ENCODE measurements at places on chromosomes 7 and 10.

- no peak for DNase-seq
Observed at GRCh38 chr10:93096901-93097300, 23.2 kb downstream of the CYP26A1 start.

DNA sequence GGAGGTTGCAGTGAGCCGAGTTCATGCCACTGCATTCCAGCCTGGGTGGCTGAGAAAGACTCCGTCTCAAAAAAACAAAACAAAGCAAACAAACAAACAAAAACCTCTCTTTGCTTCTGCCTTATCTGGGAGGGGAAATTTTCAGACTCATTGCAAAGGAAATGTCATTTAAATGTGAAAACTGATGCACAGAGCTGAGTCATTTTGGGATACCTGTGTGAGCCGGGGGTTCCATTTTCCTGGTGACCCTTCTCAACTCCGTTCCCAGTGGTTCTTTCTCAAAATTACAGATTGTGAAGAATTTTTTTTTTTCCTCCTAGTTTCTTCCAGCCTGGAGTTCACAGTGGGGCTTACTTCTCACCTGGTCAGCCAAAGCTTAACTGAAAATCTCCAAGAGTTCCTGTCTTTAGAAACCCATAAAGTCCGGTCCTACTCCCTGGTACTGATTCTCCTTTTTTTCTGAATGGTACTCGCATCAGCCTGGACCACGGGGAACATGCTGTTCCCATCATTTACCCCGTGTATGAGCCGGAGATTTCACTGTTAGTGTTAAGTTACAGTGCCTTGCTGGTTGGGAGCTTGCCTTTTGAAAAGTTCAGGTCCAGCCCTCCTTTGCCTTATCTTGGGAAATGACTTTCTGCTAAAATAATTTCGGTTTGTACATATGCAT is 56.9 kb downstream of the RBM20 start:
- DNase-seq: no peak

DNA sequence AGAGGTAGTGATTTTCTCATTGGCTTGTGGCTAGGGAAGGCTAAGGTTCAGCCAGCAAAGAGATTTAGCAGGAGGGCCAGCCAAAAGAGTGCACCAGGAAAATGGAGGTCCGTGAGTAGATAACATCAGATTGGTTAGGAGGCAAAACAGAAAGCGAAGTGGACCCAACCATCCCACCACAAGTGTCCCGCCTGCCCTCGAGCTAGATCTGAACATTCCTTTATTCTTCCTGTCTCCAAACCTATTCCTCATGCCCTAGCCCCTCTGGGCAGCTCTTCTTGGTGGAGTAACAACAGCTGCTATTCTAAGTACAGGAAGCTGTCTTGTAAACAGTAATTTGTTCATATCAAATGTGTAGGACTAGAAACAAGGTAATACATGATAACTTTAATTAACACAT is 85.7 kb upstream of the BET1 start:
- no peak for DNase-seq

DNA sequence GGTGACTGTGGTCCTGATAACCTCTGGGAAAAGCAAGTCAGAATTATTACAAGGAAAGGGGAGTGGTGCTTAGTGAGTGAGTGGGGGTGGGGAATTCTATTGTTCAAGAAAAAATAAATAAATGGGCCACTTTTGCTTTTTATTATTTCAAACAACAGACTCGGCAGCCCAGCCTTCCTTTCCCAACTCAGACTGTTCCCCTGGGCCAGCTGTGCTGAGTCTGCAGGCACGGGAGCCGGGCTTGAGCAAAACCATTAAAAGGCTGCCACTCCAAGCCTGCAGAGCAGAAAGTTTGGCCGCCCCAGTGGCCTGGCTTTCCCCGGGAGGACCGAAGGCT is 90.0 kb downstream of the PLXNA4 start:
- no peak for DNase-seq

- DNase-seq: no peak
Observed at GRCh38 chr10:18197706-18198105, 57.5 kb downstream of the CACNB2 start.

DNA sequence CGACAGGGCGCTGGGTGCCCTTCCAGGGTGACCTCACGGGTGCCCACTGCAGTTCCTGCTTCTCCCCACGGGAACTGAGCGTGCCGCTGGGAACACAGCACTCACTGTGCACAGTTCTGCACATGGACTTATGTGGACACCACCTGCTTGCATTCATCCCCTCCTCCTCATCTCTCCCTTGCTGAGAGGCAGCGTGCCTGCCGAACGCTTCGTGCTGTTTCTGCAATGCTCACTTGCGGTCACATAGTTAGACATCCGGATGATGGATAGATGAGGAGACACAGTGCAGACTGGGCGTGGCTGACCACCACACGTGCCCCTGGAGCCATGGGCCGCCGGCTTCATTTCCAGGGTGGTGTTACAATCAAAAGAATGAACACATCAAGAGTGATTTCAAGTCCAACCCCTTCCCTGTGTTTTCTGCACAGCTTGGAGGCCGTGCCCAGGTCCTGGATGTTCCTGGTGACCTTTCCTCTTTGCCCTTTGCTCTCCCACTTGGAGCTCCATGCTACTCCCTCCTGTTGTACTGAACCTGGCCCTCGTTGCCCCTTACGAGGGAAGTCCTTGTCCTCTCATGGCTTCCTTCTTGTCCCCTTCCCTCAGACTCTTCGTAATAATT is 119.4 kb downstream of the VIPR2 start:
- peak; percentile 4 for DNase-seq

Data from activated CD8-positive, alpha-beta memory T cell treated with anti-CD3 and anti-CD28 coated beads, Interleukin-2, amount 50 U/mL, for 4 hours (primary cell).